ENCODE measurements at places on chromosomes 11 and 22.

- no peak for DNase-seq
These were observed 713.9 kb upstream of the CCDC179 start for GRCh38 chr11:23574149-23574548.

DNA sequence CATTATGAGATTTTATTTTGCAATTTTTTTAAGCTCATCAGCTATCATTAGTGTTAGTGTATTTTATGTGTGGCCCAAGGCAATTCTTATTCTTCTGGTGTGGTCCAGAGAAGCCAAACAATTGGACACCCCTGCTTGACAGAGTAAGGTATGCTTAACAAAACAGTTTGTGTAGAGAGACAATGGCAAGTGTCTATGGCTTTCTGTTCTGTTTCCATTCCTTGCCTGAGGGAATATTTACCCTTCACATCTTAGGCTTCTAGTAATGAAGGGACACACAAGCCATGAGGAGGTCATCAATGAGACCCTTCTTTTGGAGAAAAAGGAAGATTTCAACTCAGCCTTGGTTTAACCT is 1278.4 kb upstream of the TENM4 start:
- DNase-seq, result no peak

- DNase-seq, result no peak
These were observed 388.9 kb upstream of the ANO3 start for GRCh38 chr11:25943031-25943430.

DNA sequence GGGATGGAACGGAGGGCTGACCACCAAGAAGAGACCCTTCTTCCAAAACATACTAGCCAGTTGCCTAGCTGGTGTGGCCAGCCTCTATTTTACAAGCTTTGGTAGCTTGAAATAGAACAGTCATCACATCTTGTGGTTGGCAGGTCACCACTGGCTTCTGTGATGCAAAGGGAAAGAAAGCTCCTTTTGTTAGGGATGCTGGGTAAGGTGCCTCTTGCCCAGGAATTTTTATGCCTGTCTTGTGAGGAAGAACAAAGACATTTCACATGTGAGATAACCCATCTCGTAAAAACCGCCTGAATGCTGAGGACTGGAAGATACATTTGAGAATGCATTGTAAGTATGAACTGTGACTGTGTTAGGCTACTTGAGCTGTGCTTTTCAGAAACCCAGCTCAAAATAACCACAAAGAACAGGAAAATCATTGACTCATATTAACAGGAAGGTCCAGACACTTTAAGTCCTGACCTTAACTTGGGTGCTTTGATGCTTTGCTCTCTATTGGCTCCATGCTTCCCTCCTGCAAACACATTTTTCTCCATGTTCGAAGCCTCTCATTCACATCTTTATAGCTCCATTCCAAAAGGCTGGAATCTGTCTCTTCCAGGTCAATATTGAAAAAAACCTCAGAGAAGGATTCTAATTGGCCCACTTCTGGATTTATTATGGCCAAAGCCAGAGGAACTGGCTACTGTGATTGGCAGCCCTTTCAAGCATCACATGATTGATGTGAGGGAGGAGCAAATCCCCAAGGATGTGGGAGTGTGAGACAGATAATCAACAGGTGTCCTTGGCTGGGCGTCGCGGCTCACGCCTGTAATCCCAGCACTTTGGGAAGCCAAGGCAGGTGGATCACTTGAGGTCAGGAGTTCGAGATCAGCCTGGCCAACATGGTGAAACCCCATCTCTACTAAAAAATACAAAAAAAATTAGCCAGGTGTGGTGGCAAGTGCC is 53.9 kb downstream of the MICAL2 start:
- DNase-seq, result peak; percentile 85

DNA sequence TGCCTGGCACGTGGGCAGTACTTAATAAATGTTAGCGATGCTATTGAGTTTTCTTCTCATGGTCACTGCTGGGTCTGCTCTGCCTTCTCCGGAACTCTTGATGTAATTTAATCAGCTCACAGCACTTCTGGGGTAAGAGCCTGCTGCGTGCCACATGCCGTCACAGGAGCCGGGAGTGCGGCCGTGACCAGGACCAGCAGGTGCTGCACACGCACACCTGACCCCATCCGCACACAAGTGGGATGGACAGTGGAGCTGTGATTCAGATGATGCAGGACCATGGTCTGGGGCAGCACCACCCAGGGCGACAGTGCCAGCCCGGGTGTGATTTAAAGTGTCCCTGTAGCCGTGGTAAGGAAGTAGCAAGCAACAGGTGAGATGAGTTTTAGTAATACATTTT is 61.2 kb downstream of the TBC1D22A start:
- DNase-seq, result no peak

GRCh38 chr22:17774206-17774925 is at the start of gene BID:
BID (minus strand) TSS chr22:17774469; CDS start chr22:17750116, 24,353 bp downstream.
- DNase-seq, result peak; percentile 35

DNA sequence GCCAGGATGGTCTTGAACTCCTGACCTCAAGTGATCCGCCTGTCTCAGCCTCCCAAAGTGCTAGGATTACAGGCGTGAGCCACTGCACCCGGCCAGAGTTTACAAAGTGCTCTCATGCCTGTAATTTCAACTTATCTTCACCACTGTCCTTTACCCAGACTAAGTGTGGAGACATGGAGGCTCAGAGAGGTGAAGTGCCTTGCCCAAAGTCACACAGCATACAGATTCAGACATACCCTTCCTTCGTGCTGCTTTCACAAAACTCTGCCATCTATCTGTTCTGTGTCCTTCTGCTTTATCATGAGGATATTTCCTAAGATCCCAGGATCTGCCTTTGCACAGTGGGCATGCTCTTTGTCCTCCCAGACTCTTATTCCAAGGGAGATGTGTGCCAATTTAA is 143.6 kb upstream of the SYT13 start:
- no peak for DNase-seq

GRCh38 chr11:2928605-2929530 is at the start of gene PHLDA2:
PHLDA2 (minus strand) TSS chr11:2929420; CDS start chr11:2929364, 56 bp downstream.
- peak; percentile 81 for DNase-seq

- no peak for DNase-seq
These were observed 35.5 kb upstream of the SLC25A1 start for GRCh38 chr22:19214078-19214473.

GRCh38 chr11:119708384-119708783 is 20.6 kb downstream of the NECTIN1 start:
- DNase-seq, result no peak

DNA sequence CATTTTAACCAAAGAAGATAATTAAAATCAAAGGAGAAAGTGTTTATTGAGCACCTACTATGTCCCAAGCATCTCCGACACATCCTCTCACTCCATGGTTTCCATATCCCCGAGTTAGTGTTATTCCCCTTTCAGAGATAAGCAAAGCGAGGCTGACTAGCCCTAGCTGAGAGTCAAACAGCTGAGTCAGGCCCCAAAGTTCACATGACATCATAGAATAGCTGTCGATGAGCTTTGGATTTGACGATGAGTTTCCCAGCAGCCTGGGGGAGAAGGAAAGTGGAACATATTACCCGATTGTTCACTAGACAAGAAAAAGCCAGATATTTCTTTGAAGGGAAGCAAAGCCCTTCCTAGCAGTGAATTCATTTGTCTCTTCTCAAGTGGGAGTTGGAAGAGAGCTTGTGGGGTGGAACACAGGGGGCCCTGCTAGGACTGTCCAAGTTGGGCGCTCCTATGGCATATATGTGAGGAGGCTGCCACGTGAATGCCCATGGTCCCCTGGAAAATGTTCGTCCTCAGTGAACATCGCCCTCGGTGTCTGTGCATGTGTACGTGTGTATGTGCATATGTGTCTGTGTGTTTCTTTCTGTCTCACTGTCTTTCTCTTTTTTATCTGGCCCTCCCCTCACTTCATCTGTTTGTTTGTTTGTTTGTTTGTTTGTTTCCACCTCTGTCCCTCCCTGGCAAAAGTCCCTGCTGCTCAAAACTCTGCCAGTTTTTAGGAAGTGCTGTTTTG is 493 bp upstream of the CYTH4 start:
- DNase-seq, result no peak

DNA sequence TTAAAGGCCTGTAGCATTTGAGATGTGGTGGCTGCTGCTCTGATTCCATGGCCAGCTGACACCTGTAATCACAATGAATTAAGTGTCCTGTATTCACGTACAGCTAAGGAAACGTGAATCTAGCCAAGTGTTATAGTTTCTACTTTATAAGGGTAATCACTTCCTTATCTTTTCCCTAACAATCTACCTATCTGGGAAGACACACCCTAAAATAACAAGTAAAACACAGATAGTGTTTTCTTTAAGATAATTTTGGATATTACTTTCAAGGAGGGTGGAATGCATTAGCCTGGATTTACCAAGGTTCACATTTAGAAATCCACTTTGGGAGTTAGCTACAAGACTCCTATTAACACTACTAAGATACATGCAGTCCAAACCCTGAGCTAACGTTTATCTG is 11.5 kb downstream of the CDON start:
- DNase-seq, result no peak

DNA sequence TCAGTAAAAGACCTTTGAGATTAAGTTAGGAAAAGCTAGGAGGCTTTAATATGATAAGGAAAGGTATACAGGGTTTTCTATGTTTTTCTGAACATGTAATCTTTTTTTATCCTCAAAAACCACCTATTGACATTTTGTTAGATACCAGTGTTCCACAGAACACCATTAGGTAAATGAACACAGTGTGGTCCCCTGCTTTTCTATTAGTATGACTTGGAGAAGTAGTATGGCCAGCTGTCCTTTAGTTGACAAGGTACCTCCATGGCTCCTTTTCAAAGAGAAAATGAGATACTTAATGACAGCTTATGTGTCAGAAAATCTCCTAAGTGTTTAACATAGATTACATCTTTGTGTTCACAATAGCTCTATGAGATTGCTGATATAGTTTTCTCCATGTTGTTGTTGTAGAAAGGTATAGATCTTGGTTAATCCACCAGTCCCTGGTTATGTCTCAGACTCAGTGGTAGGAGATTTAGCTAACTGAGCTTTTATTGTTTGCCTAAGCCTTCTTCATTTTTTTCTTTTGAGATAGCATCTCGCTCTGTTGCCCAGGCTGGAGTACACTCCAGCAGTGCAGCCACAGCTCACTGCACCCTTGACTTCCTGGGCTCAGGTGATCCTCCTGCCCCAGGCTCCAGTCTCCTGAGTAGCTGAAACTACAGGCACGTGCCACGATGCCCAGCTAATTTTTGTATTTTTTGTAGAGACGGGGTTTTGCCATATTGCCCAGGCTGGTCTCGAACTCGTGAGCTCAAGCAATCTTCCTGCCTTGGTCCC is 46.0 kb downstream of the STIM1 start:
- DNase-seq, result no peak

- no peak for DNase-seq
These were observed 1517.0 kb downstream of the TBC1D22A start for GRCh38 chr22:48279461-48279756.

DNA sequence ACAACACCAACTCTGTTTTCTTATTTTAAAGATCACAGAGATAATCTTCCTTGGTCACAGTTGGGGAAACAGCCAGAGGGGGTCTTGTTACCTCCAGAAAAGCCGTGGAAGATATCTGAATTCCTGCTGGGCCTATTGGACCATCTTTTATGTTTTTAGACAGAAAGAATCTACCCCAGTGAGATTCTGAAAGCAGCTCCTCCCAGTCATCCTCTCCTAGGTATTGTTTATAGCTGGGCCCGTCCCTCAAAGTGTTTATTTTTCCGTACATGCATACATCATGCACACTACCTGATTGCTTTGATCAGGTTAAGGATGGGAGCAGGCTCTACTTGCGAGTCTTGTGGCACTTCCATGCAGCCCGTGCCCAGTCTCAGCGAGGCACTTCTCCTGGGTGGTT is 742.4 kb downstream of the NTM start:
- DNase-seq, result no peak

GRCh38 chr11:85784480-85785265 is 26.3 kb downstream of the SYTL2 start:
- DNase-seq, result no peak

DNA sequence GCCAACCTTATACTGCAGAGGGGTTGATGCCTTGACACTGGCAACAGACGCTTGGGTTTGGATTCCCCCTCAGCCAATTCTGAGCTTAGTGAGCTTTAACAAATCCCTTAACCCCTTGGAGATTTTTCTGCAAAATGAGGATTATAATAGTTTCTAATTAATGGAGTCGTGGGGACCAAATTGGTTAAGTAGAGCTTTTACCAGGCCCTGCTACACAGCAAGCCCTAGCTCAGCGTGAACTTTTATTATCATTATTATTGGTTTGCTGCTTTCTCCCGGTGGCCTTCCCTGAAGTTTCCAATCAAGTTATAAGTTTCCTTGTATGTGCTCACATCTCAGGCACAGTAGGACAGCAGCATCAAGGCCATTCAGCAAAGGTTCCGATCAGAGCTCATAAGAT is 156.6 kb upstream of the GUCY1A2 start:
- DNase-seq, result no peak

- no peak for DNase-seq
These were observed 85.4 kb downstream of the OSBP2 start for GRCh38 chr22:30780026-30780425.

DNA sequence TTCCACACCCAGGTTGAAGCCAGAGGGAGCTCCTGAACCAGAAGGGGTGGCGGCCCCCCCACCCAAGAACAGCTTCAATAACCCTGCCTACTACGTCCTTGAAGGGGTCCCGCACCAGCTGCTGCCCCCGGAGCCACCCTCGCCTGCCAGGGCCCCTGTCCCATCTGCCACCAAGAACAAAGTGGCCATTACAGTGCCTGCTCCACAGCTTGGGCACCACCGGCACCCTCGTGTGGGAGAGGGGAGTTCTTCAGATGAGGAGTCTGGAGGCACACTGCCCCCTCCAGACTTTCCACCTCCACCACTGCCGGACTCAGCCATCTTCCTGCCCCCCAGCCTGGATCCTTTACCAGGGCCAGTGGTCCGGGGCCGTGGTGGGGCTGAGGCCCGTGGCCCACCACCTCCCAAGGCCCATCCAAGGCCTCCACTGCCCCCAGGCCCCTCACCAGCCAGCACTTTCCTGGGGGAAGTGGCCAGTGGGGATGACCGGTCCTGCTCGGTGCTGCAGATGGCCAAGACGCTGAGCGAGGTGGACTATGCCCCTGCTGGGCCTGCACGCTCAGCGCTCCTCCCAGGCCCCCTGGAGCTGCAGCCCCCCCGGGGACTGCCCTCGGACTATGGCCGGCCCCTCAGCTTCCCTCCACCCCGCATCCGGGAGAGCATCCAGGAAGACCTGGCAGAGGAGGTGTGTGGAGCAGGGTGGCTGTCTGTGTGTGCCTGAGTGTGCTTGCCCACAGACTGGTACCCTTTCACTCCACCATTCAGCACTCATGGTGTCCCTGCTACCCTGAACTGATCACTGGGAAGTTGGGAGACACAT is 6.7 kb downstream of the PHOX2A start:
- DNase-seq, result no peak

GRCh38 chr22:42623301-42623751 is 8.6 kb upstream of the POLDIP3 start:
- no peak for DNase-seq

DNA sequence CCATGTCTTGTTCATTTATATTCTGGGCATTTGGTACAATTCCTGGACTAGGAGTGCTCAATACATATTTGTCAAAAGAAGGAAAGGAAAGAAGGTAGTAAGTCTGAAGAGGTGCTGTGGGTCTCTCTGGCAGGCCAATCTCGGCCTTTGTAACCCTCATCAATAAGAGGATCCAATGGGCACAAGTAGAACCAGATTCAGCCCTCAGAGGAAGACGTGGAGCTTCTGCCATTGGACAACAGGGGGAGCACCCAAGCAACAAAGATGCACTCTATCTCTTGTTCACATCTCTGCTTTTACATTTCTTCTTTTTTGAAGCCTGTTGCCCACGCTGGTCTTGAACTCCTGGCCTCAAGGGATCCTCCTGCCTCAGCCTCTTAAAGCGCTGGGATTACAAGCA is 2.2 kb upstream of the VPS11 start:
- DNase-seq, result peak; percentile 12

- no peak for DNase-seq
These were observed 46.3 kb downstream of the LDLRAD3 start for GRCh38 chr11:35990170-35990569.
